Natural killer cell (primary cell): ENCODE measurements at places on chromosomes 2 and 18.

- no peak for DNase-seq
Observed at GRCh38 chr2:18668221-18668620, 78.9 kb upstream of the NT5C1B start.

DNA sequence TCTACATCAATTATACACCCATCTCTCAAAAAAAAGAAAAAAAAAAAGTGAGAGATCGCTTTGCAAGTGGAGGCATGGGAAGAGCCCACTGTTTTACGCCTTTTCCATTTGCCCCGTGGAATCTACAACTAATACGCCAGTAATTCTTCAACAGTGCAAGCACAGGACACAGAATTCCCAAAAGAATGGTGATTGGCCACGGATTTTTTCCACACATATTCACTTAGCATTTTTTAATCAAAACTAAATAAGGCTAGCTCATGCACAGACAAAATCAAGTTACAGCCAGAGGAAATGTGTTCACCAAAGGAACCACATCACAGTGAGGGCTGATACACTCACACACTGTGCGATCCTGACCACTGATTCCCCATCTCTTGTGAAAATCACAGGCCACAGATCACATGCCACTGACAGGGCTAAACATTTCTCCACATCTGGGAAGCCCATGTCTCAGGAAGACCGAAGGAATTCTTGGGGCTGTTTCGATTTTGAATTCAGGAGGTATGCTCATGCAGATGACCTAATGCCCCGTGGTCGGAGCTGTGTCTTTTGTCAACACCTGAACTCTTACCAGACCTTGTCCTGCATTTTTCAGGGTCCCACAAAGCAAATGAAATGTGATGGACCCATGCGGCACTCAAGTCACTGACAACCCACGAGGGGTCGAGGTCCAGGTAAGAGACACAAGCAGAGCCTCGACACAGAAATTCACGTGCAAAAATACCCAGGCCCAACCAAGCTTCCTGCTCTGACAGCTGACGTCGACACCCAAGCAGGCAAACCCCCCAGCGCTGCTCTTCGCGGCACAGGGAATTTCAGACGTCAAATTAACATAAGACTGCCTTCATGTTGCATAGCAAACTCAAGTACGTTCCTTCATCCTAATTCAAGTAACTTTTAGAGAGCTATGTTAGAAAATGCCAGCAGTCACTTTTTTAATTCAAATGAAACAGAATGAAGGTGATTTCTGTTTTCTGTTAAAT, 69.6 kb downstream of the ZNF516 start:
- DNase-seq: no peak

DNA sequence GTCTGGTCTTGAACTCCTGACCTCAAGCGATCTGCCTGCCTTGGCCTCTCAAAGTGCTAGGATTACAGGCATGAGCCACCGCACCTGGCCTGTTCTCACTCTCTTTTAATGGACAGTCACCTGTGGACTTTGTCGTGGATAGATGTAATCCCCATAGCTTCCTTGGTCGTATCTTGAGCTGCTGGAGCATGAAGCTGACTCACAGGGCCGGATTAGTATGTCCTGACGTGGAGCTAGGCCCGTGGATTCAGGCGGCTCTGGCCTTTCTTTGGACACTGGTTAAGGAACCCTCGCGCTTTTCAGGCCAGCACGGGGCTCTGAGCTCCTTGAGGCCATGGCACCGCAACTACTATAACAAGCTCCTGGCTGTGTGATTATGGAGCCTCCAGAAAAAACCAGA, 27.5 kb upstream of the GBX2 start:
- DNase-seq: no peak

GRCh38 chr2:105337122-105338019, at the start of gene C2orf49:
Gene C2orf49, plus strand, starts transcription at chr2:105337540. Its CDS starts 48 bp downstream, at chr2:105337588.
- DNase-seq: peak; percentile 89

DNA sequence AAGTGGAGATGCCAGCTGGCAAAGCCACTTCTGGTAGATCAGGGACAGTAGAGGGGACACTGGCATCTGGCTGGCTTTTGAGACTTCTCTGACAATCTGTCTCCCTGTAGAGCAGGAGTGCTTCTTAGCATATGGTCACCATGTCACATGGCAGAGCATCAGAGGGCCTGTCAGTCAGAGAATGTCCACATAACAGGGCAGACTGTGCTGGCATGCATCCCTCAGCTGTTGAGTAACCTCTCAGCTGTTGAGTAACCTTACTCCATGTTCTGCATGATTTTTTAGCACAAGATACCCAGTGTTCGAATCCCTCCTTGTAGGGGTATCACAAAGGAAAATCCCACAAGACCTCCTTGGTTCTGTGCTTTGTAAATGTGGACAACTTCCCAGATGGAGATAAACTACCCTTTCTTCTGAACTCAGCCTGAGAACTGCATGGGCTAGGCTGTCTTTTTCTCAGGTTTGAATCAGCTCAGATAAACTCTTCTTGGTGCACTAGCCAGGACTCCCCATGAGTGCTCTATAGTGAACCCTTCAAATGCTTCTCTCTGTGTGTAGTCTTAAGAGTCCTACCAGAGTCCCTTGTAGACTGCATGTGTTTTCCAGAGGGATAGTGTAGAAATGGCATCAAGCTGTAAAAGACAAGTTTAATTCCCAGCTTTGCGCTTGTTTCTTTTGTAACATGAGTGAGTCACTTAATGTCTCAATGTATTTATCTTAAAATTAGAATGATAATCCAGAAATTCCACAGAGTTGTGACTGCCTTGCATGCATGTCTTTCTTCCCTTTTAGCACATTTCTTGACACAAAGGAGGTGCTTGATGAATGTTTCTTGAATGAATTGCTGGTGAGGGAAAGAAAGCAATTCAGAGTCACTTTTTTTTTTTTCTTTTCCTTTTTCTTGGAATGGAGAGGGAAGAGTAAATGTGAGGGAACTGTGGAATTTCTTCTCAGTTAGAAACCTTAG, 442.3 kb upstream of the HNMT start:
- DNase-seq: no peak

- DNase-seq: no peak
Observed at GRCh38 chr2:51490576-51491234, 458.8 kb upstream of the NRXN1 start.

DNA sequence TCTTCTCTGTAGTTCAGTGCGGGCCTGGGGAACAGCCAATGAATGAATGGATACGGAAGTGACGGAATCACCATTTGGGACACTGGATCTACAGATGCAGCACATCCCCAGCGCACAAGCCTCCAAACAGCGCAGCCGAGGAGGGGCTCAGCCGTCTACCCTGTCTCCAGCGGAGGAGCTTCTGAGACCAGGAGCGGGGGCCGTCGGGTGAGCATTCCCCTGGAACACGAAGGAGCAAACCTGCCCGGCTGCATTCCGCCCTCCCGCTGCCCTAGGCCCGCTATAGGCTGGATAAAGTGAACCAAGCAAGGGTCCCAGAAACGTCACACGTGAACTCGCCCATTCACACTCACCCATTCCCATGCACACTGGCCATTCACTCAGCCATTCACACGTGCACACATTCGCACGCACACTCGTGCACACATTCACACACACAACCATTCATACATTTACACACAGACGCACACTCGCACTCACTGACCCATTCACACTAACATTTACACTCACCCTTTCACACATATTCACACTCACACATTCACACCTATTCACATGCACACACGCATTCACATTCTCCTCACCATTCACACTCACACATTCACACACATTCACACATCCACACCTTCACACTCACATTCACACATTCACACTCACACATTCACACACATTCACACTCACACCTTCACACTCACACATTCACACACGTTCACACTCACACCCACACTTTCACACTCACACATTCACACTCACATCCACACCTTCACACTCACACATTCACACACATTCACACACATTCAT, 63.4 kb downstream of the BIN1 start:
- DNase-seq: no peak
